ENCODE measurements at places on chromosomes 1 and 21. TPM values are rescaled to one million over a fixed set of nuclear protein-coding genes. Genes with fewer than 3 reads are reported as not detected.

DNA sequence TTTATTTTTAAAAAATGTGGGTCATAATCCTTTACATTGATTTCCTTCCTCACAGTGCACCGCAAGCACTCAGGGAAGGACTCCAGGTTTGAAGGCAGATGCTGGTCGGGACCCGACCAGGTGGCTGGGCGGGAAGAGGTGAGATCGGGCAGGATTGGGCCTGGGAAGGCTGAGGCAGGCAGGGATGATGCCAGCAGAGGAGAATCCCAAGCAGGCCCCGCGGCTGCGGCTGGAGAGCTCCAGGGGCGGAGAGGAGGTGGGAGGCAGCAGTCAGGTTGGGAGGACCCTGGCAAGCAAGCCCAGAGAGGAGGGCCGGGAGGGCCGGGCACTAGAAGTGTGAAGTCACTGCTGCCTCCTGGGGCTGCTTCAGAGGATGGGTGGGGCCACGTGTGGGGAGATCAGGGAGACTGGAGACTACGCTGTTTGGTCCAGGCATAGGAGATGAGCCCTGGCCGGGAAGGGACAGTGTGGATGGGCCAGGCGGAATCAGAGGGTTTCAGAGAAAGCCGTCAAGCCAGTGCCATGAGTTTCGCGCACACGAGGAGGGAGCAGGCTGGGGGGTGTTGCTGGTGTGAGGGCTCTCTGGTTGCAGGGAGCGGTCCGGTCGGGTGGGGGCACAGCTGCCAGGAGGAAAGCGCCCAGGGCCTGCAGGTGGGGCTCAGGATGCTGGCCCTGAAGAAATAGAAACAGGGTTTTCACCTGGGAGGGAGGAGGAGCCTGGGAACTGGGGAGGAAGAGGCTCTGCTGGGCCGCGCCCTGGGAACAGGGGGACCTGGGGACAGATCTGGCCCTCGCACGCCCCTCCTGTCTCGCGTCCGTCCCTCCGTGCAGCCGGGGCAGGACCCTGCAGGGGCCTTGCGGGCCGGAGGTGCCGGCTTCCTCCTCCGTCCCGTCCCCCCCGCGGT lies 888 bp upstream of the COL18A1 start:
- peaks cover 18% of the 10 kb centered on the region for H3K27me3 ChIP-seq
- DNase-seq, result no peak
- H3K36me3 ChIP-seq, result peaks cover 6% of the 10 kb centered on the region
- peak overlapping the region; percentile 76 for H3K4me3 ChIP-seq
- H3K4me1 ChIP-seq, result peaks cover 40% of the 10 kb centered on the region

TMEM82 gene
- not detected for total RNA-seq

LPAR3 gene
- total RNA-seq, result 0.99 TPM

DNA sequence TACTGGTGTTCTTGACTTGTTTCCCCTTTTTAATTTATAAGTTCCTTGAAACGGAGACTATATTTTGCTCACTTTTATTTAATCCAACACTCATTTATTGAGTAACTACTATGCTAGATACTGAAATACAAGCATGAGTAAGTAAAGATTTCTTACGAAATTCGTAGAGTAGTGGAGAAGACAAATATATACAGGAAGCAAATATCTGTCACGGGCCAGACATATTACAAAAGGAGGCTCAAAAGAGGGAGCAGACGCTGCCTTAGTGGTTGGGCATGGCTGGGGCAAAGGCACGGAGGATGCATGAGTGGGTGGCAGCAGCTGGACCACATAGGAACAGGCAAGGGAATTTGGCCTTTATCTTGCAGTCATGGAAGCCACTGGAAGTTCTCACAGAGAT lies 6.8 kb downstream of the NCF2 start:
- H3K27ac ChIP-seq, result no peak overlapping the region
- no peaks in the 10 kb centered on the region for H3K36me3 ChIP-seq
- no peak overlapping the region for H3K4me3 ChIP-seq
- no peak for DNase-seq
- no peaks in the 10 kb centered on the region for H3K4me1 ChIP-seq
- H3K27me3 ChIP-seq, result no peaks in the 10 kb centered on the region

- no peak for DNase-seq
- no peaks in the 10 kb centered on the region for H3K27me3 ChIP-seq
- H3K27ac ChIP-seq, result no peak overlapping the region
- H3K4me3 ChIP-seq, result no peak overlapping the region
Observed at GRCh38 chr1:183654706-183655105, 1.6 kb upstream of the APOBEC4 start.

GRCh38 chr1:162855461-162856150 lies 5.4 kb downstream of the CCDC190 start:
- H3K27ac ChIP-seq, result peak overlapping the region; percentile 35
- H3K4me1 ChIP-seq, result peaks cover 14% of the 10 kb centered on the region
- DNase-seq, result no peak
- no peaks in the 10 kb centered on the region for H3K36me3 ChIP-seq
- H3K4me3 ChIP-seq, result no peak overlapping the region

DNA sequence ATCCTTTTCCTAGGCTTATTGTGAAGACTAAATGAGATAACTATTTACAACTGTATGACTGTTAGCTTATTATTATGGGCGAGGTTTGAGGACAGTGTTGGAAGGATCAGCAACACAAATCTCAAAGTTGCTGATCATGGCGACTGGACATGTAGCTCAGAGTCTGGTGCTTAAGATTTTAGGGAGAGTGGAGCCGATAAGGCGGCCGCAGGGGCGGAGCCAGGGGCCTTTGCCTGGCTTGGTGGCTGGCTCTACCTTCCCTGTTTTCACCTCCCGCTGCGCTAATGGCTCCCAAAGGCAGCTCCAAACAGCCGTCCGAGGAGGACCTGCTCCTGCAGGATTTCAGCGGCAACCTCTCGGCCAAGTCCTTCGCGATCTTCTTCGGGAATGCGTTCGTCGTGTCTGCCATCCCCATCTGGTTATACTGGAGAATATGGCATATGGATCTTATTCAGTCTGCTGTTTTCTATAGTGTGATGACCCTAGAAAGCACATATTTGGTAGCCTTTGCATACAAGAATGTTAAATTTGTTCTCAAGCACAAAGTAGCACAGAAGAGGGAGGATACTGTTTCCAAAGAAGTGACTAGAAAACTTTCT lies 45.5 kb downstream of the GIPC2 start:
- H3K4me1 ChIP-seq, result no peaks in the 10 kb centered on the region
- H3K36me3 ChIP-seq, result peaks cover 4% of the 10 kb centered on the region
- H3K27ac ChIP-seq, result no peak overlapping the region
- H3K27me3 ChIP-seq, result no peaks in the 10 kb centered on the region
- no peak for DNase-seq

GRCh38 chr1:213474054-213474453 lies 423.0 kb downstream of the RPS6KC1 start:
- H3K27ac ChIP-seq, result no peak overlapping the region
- H3K36me3 ChIP-seq, result no peaks in the 10 kb centered on the region
- DNase-seq, result no peak

All from mesothelial cell of epicardium (in vitro differentiated cells).